ENCODE measurements at places on chromosomes 12 and 14.

DNA sequence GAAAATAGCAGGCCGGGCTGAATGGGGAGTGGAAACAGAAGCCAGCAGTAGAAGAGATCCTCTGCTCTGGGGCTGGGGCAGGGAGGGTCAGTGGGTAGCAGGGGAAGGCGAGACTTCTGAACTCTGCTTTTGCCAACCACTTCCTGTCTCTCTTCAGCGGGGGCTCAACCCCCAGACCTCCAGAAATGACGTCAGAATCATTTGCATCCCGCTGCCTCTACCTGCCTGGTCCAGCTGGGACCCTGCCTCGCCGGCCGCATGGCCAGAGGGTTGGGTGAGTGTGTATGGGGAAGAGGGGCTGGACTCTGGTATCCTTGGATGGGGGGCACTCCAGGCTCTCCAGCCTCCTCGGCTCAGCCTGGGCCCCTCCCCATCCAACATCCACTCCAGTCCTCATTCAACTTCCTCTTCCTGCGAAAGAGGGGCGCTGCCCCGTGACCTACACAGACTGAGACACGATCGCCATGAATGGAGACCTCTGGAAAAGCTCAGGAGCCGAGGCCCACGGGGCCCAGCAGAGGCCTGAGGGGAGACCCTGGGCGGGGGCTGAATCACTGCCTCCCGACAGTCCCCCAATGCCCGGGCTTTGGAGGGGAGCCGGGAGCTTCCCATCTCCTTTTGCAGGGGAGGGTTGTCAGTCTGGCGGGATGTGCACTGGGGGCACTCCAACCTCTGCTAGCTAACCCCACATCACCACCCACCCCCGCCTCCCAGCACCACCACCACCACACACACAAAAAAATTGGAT lies 458 bp upstream of the HOXC4 start:
- peak; percentile 69 for DNase-seq

GRCh38 chr12:56034586-56035332 lies 7.0 kb upstream of the RPS26 start:
- no peak for DNase-seq

DNA sequence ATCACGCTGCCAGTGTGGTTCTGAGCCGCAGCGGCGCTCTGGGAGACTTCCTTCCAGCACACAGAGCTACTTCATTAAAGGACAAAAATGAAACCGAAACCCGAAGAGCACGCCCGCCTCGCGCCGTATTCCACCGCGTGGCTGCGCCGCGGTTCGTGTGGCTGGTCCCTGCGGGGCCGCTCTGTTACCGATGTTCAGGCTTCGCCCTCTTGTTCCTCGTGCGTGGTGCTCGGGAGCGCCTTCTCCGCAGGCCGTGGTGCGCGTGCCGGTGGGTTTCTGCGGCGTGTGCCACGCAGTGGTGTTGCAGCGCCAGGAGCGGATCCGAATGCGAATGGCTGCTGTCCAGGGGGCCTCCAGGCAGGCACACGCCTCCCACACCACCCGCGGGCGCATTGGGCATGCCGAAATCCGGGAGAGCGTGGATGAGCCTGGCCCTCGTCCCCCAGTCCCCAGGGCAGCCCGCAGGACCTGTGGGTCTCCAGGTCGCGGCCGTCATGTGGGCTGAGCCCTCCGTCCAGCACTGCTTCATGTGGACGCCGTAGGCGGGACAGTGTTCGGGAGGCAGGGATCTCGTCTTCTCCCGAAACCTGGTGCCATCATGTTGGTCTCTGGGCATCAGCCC lies 91.2 kb downstream of the ADGRD1 start:
- DNase-seq = no peak

- peak; percentile 69 for DNase-seq
Measured at GRCh38 chr12:106227641-106228319, 20.0 kb downstream of the CKAP4 start.

Measured in stomach (tissue), 19 donors.